GM12864 (cell line): ENCODE measurements at places on chromosomes 16 and 17.

GRCh38 chr17:78889531-78889930 lies 13.5 kb downstream of the CEP295NL start:
- DNase-seq: peak; percentile 57

DNA sequence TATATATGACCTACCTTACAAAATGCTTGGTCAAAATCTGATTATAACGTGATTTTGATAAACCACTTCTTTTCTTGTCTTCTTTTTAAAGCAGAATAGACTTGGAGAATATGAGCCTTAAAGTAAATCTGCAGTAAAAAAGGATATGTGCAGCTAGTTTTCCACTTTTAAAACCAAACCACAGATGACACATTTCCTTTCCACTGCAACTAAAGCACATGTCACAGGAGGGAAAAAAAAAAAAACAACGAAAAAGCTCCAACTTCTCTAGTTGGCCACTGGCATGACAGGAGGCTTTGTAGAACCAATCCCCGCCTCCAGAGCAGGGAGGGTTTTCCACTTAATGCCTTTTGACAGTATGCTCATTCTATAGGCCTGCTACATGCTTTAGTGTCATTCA lies at the start of gene EVI2A:
Gene EVI2A, minus strand, starts transcription at position 142 of the 400 bp plus-strand sequence. CDS start 2,609 bp downstream, outside the sequence.
- peak; percentile 84 for DNase-seq

- no peak for DNase-seq
These were observed at the start of gene TPSG1 for GRCh38 chr16:1225051-1225451. TPSG1 (minus strand) TSS chr16:1225268; CDS start chr16:1225252, 16 bp downstream.

- DNase-seq: no peak
These were observed 96.6 kb downstream of the NXN start for GRCh38 chr17:882827-883585.

- no peak for DNase-seq
These were observed 287.0 kb upstream of the XYLT1 start for GRCh38 chr16:17757808-17758207.

GRCh38 chr16:27851586-27851985 lies 211.9 kb downstream of the GSG1L start:
- no peak for DNase-seq

GRCh38 chr16:84143784-84144199 lies 1.2 kb downstream of the HSDL1 start:
- no peak for DNase-seq

DNA sequence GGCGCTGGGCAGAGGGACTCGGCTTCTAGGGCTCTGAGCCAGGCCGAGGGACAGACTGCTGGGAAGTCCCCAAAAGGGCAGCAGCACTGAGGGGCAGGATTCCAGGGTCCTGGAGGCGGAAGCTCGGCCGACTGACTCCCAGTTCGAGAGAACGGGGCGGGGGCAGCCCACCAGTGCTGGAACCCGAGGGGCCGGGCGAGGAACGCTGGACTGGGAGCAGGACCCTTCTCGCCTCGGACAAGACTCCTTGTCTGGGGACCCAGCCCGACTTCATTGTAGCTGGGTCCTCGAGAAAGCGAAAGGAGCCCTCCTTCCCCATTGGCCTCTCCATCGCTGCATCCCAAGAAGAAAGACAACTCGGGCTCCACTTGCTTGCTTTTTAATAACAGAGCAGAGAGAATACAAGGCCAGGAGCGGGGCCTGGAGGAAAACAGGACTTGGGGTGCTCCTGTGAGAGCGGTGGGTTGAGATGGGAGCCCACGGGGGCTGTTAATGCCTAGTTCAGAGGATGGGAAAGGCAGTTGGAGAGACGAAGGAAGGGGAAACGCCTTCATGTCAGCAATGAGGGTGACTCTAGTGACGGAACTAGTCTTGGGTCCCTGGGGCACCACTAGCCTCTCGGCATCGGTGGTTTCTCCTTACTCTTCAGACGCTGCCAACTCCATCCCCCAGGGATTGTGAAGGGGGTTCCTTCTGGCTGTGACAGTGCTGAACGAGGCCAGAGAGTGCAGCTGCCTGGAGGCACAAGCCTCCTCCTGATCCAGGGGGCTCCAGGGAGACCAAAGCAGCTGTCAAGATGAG lies 492 bp upstream of the CAMTA2 start:
- no peak for DNase-seq

DNA sequence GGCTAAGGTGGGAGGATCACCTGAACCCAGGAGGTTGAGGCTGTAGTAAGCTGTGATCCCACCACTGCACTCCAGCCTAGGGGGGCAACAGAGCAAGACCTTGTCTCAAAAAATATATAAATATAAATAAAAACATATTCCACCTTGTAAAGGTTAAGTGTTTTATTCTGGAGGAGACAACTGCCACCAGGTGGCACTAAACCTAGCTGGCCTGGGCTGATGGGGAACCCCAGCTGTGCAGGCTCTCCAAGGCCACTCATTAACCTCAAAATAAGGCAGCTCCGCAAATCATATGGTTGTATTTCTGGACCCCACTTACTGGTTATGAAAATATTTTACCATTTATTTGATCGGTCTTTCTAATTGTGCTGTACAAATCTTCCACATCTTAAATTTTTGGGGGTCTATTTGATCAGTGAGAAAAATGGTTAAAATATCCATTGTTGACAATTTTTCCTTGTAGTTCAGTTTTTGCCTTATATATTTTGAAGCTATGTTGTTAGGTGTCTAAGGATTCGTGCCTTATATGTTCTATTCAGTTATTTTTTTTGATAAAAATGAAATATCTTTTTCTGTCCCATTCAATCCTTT lies 8.5 kb upstream of the ICAM2 start:
- DNase-seq: peak; percentile 52

DNA sequence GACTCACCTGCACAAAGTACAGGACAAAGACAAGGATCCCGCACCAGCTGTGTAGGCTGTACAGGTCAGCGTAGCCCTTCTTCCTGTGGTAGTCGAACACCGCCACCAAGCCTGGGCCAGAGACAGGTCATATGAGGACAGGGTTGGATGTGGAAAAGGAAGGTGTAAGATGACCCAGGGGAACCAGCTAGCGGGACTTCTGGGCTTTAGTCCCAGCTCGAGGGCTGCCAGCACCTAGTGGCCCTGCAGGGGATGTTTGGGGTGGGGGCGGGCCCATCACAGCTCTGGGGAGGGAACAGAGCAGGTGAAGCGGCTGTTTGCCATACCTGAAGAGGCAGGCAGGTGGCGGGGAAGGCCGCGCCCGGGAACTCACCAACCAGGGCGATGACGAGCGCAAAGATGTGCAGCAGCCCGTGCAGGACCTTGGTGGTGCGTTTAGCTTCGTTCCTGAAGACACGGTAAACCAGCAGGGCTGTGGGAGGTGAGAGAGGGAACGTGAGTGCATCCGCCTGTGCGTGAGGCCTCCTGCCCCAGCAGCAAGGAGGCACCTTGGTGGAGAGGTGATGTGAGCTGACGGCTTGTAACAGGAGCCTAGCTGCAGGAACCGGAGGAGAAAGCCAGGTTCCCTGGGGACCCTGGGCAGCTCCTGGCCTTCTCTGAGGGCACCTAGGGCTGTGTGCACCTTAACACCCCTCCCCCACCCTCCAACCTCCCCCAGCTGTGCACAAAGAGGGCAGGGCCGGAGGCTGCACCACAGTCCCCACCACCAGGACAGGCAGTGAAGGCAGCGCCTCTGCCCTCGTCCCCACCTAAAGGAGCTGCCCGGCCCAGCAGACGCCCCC lies 10.2 kb downstream of the CYB561 start:
- DNase-seq: no peak

DNA sequence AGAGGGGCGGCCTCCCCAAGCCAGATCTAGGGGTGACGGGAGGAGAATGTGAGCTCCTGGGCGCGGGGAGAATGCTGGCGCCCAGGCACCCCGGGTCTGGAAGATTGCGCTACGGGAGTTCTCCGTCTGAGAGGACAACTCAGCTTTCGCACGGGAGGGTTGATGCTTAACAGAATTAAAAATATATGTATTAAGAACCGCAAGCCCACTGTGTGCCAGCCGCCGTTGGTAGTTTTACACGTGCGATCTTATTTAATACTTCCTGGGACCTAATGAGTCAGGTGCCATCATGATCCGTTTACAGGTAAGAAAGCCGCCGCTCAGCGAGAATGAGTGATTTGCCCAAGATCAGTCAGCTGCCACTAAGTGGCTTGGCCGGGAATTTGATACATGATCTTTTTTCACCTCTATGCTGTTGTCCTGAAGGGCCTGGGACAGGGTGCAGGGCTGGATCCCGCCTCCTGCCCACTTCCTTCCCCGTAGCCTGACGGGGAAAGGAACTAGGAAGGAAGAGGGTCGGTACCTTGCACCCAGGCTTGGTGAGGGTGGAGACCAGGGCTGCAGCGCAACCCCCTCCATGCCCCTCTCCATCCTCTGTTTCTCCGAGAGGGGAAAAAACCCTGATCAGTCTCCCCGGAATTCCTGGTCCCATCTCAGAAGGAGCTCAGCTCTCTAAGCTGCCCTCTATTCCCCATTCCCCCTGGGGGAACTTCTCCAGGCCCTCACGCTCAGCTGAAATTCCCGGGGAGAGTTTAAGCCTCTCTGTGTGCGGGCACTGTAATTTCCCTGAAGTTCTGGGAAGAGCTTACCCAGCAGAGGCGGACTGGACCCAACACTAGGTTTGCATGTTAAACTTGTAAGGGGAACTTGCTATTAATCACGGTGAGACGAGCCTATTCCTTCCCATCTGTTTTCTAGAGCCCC lies 983 bp downstream of the VAT1L start:
- no peak for DNase-seq

DNA sequence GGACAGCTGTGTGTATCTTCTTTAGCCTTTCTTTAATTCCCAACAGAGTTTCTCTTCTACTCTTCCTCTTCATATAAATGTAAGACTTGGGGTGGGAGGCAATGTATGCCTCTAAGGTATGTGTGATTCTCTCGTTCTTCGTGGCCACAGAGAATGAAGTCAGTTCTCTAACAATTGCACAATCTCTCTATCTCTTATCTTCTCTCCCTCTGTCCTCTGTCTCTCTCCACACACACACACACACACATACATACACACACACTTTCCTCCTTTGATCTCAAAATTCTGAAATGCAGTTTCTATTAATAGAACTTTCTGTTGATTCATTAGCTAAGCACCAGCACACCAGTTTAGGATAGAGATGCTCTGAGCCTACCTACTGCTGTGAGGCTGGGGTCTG lies 615.7 kb upstream of the SALL1 start:
- no peak for DNase-seq

GRCh38 chr17:44636562-44636961 lies 19.7 kb upstream of the MEIOC start:
- no peak for DNase-seq
